H1 (cell line): ENCODE measurements at places on chromosomes 16 and 17. TPM values are rescaled to one million over a fixed set of nuclear protein-coding genes. Genes with fewer than 3 reads are reported as not detected.

CCDC144A gene
- 1.6 and 1.7 TPM in 2 replicates for total RNA-seq

HOXB1 gene
- not detected in 2 replicates for total RNA-seq

UTS2R gene
- 0.63 TPM in 1 of 2 replicates, not detected in the other for total RNA-seq

EMP2 gene
- 21.8 and 22.6 TPM in 2 replicates for total RNA-seq

RECQL5 gene
- 40.7 and 41.1 TPM in 2 replicates for total RNA-seq

MYO15B gene
- total RNA-seq, result 11.2 and 13.8 TPM in 2 replicates

KRT16 gene
- total RNA-seq, result not detected in 2 replicates

ALOXE3 gene
- not detected in 2 replicates for total RNA-seq

CES5A gene
- not detected in 2 replicates for total RNA-seq

AOC2 gene
- 4.0 and 4.2 TPM in 2 replicates for total RNA-seq

LDHD gene
- 14.7 and 14.9 TPM in 2 replicates for total RNA-seq
